Progenitor cell of endocrine pancreas (in vitro differentiated cells): ENCODE measurements at places on chromosomes 7 and 10. TPM values are rescaled to one million over a fixed set of nuclear protein-coding genes. Genes with fewer than 3 reads are reported as not detected.

Gene AKR1B1
- 96.0 and 99.8 TPM in 2 replicates for total RNA-seq

DNA sequence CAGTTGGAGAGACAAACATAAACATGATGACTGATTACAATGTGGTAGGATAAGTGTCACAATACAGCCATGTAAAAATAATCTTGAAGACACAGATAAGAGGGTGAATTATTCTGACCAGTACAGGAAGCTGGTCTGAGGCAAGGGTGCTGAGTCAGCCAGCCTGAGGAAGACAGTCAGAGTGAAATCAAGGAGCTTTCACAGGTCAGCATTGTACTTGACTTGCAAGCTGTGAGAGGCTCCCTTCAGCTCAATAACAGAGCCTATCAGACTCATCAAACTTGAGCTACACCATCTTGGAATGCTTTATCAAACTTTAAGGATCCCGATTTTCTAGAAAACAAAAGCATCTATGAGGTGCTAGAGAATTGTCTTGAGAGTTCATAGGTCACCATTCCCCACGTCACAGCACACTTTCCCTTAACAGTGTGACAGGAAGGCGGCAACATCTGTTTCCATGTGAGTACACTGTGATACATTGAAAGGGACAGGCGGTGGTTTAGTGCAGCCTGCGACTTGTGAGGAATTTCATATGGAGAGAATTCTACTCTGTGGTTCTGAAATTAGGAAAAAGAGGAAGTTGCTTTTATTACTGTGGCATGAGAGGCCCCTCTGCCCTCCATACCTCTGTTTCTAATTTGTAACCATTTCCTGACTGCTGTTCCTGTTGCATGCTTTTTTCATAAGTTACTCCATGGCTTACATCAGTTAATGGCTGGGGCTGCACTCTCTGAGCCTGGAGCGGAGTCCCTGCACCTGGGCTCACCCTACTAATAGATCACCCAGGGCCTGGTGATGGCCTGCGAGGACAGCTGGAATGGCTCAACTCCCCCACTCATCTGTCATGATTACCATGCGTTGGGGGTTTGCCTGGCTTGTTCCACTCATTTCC is 417.1 kb downstream of the SUGCT start:
- H3K36me3 ChIP-seq = no peaks in the 10 kb centered on the region
- no peak for DNase-seq
- H3K4me1 ChIP-seq = no peaks in the 10 kb centered on the region
- H3K27me3 ChIP-seq = no peaks in the 10 kb centered on the region

DNA sequence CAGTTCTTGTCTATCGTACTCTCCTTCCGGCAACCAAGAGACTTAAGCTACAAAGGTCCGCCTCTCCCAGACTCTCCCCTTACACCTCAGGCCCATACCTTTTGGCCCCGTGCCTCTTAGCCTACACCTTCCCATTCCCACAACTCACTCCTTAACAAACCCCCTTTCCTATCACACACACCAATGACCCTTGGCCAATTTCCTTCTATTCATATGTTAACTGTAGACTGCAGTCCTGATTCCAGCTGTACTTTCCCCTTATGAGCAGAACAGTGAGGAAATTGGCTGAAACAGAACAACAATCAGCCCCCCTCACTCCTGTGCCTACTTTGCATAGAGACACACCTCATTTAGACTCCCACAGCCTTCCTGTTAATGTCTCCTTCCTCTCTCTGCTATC is 1.4 kb upstream of the TMEM139 start:
- H3K4me3 ChIP-seq = no peak overlapping the region
- peaks cover 35% of the 10 kb centered on the region for H3K4me1 ChIP-seq
- no peak for DNase-seq
- no peak overlapping the region for H3K27ac ChIP-seq
- peaks cover 7% of the 10 kb centered on the region for H3K36me3 ChIP-seq

- DNase-seq = no peak
- H3K4me3 ChIP-seq = peak overlapping the region; percentile 16
Measured at GRCh38 chr7:100719523-100720278, 567 bp upstream of the EPO start.

DNA sequence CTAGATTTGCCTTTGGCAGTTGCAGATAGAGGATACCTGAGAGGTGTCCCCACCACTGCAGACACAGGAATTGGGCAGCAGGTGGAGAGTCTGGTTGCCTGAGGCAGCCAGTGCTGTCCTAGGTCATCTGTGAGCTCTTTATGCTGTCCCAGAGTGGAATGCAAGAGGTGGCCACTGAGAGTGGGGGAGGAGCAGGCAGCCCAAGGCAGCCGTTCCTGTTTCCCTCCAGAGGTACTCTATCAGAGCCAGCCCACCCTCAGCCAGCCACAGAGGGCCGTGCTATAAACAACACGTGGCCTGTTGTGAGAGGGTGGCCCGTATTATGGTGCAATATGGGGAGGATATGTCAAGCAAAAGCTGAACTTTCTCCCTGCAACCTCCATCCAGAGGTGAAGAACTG is 8.5 kb downstream of the LRRC18 start:
- DNase-seq = no peak
- H3K4me3 ChIP-seq = no peak overlapping the region
- H3K4me1 ChIP-seq = peaks cover 9% of the 10 kb centered on the region
- no peaks in the 10 kb centered on the region for H3K36me3 ChIP-seq

- peaks cover 81% of the 10 kb centered on the region for H3K27me3 ChIP-seq
- peak overlapping the region; percentile 7 for H3K4me3 ChIP-seq
- no peak overlapping the region for H3K27ac ChIP-seq
- peak; percentile 15 for DNase-seq
- H3K36me3 ChIP-seq = no peaks in the 10 kb centered on the region
- no peaks in the 10 kb centered on the region for H3K4me1 ChIP-seq
Measured at GRCh38 chr10:42755028-42755451, 27.6 kb upstream of the BMS1 start.

- H3K4me3 ChIP-seq = no peak overlapping the region
- H3K36me3 ChIP-seq = peaks cover 16% of the 10 kb centered on the region
- H3K27ac ChIP-seq = no peak overlapping the region
- peaks cover 25% of the 10 kb centered on the region for H3K4me1 ChIP-seq
- no peak for DNase-seq
- H3K27me3 ChIP-seq = no peaks in the 10 kb centered on the region
Measured at GRCh38 chr7:26815426-26815825, 49.0 kb downstream of the SKAP2 start.

- no peaks in the 10 kb centered on the region for H3K36me3 ChIP-seq
- H3K4me1 ChIP-seq = peaks cover 10% of the 10 kb centered on the region
- DNase-seq = no peak
- no peaks in the 10 kb centered on the region for H3K27me3 ChIP-seq
- H3K4me3 ChIP-seq = no peak overlapping the region
- no peak overlapping the region for H3K27ac ChIP-seq
Measured at GRCh38 chr10:57221674-57222073, 860.6 kb upstream of the ZWINT start.
